ENCODE measurements at places on chromosomes 7 and 10. TPM values are rescaled to one million over a fixed set of nuclear protein-coding genes. Genes with fewer than 3 reads are reported as not detected.

LRRC17 gene
- 0.12 TPM for total RNA-seq

CFAP70 gene
- total RNA-seq: 0.18 TPM

EBF3 gene
- total RNA-seq: 0.10 TPM

CUBN gene
- total RNA-seq: 0.06 TPM

Measured in A549 treated with Hydrocortisone at 1 μM for 4 hours (cell line).